Activated T-helper 1 cell treated with Interleukin-2 at 50 U/mL for 16 hours (primary cell): ENCODE measurements at places on chromosomes 12 and 14.

GRCh38 chr14:76647697-76648298 is 113.5 kb upstream of the VASH1 start:
- DNase-seq: no peak

GRCh38 chr12:607541-608001 is 55.7 kb downstream of the NINJ2 start:
- no peak for DNase-seq

DNA sequence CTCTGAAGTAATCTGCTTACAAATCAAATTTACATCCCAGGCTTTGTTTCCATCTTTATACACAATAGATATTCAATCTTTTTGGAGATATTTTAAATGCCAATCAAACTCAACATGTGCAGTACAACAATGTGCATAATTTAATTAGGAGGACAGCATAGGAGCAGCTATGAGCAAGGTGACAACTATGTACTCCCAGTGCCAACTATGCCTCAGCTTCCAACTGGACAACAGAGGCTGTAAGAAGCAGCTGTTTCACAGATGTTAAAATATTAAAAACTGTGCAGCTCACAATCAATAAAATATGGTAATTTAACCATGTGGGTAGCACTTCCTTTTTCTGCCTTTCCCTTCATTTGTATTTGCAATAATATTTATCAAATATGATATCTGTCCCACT is 99.9 kb downstream of the ST8SIA1 start:
- DNase-seq: no peak

GRCh38 chr12:11684393-11684792 is 34.9 kb downstream of the ETV6 start:
- DNase-seq: no peak

GRCh38 chr12:94141892-94142291 is 6.5 kb upstream of the PLXNC1 start:
- no peak for DNase-seq

- no peak for DNase-seq
Measured at GRCh38 chr12:29551812-29552211, 54.3 kb upstream of the OVCH1 start.

GRCh38 chr12:22046968-22047390 is 961 bp downstream of the CMAS start:
- DNase-seq: no peak

- no peak for DNase-seq
Measured at GRCh38 chr14:64947710-64948611, 5.4 kb upstream of the GPX2 start.

GRCh38 chr14:28770061-28770460 is 3.5 kb downstream of the FOXG1 start:
- no peak for DNase-seq

GRCh38 chr14:102659797-102660196 is 67.3 kb downstream of the RCOR1 start:
- DNase-seq: no peak

- no peak for DNase-seq
Measured at GRCh38 chr14:102508410-102508773, 1.2 kb downstream of the ANKRD9 start.
